A549 treated with Hydrocortisone at 1 μM for 4 hours (cell line): ENCODE measurements at places on chromosomes 3 and 15. TPM values are rescaled to one million over a fixed set of nuclear protein-coding genes. Genes with fewer than 3 reads are reported as not detected.

Gene PDZRN3
- total RNA-seq, result 0.05 TPM in 1 of 5 replicates, not detected in the others

Gene ZXDC
- total RNA-seq, result 8.3 to 9.2 TPM (median 9.0 TPM) in 5 replicates

Gene ABI3BP
- 1.1 to 2.5 TPM (median 1.2 TPM) in 5 replicates for total RNA-seq

Gene PRTG
- total RNA-seq, result 8.3 to 11.1 TPM (median 10.2 TPM) in 5 replicates

Gene THBS1
- 41.7 to 98.2 TPM (median 57.1 TPM) in 5 replicates for total RNA-seq

Gene CCRL2
- 0.07 to 0.10 TPM (median 0.09 TPM) in 3 of 5 replicates, not detected in the others for total RNA-seq
